Activated CD8-positive, alpha-beta T cell treated with anti-CD3 and anti-CD28 coated beads, Interleukin-2, amount 10 ng/mL, durations not matched to agents 7 days and 5 days (primary cell): ENCODE measurements at places on chromosomes 16 and 17. TPM values are rescaled to one million over a fixed set of nuclear protein-coding genes. Genes with fewer than 3 reads are reported as not detected.

Gene TMEM88
- 1.2 TPM for total RNA-seq

GRCh38 chr17:57975044-57975443 lies 13.0 kb downstream of the VEZF1 start:
- peaks cover 47% of the 10 kb centered on the region for H3K36me3 ChIP-seq
- H3K27ac ChIP-seq: no peak overlapping the region
- no peaks in the 10 kb centered on the region for H3K27me3 ChIP-seq
- DNase-seq: no peak
- no peak overlapping the region for H3K4me3 ChIP-seq
- H3K4me1 ChIP-seq: no peaks in the 10 kb centered on the region

DNA sequence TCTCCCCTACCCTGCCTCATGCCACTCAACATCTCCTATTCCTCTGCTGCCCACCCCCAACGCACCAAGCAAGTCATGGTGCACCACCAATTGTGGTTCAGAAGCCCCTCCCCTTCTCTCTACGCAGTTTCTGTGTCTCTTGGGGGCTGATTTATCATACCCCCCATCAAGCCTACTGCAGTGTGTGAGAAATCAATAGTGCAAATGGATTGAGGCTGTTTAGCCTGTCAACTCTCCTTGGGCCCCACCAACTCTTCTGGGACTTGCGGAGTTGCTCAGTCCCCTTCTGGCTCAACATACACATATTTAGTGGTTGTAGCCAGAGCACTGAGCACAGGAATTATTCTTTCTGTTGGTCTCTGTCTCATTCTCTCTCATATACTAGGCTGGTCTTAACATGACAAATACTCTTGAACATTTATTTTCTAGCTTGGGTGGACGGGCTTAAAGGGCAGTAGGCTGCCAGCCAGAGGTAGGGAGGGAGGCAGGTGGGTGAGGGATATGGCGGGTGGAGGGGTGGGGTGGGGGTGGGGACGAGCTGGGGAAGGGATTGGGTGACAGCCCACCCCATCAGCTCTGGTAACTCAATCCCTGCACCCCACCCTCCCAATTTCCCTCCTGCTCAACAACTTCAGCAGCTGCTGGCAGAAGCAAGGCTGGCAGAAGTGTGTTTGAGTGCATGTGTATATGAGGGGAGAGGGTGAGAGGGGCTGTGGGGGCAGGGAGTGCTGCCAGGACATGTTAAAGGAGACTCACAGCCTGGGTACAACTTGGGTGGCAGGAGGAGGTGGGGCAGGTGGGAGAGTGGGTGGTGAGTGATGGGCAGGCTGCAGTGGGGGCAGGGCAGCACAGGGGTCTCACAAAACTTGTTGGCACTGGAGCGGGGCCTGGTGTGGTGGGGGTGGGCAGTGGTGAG lies 4.9 kb downstream of the RARA start:
- DNase-seq: no peak
- no peaks in the 10 kb centered on the region for H3K27me3 ChIP-seq
- H3K4me3 ChIP-seq: no peak overlapping the region
- H3K27ac ChIP-seq: peak overlapping the region; percentile 64

Gene HEATR9
- total RNA-seq: 1.1 TPM

DNA sequence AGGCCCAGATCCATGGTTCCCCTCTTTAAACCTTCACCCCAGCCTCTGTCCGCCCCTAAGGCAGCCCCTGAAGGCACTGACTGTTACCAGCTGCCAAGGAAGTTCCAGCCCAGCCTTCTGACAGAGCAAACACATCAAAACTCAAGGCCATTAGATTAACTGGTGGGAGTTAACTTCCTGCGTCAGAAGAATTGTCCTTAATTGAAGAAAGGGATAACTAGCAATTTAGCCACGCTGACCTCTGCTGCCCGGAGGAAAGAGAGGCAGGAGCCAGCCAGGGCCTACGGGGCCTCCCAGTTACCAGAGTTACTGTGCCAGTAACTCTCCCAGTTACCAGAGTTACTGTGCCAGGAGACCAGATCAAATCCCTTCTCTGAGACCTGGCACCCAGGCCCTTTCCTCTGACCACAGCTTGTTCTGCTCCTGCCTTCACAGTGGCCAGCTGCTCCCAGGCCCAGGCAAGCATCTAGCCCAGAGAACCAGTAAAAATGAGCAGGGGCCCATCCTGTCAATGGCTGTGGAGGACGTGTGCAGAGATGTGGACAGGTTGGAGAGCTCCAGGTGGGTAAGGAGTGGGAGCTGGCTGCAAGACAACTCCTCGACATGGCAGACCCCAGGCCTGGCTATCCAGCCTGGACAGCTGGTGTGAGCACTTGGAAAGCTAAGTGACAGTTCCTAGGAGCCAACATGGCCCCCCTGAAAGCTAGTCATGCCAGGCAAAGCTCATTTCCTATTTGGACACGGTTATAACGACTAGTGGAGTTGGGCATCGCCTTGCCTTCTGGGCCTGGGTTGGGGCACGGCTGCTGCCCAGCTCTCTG lies 2.8 kb upstream of the PITPNM3 start:
- no peak overlapping the region for H3K27ac ChIP-seq
- H3K27me3 ChIP-seq: peaks cover 39% of the 10 kb centered on the region
- no peaks in the 10 kb centered on the region for H3K36me3 ChIP-seq

DNA sequence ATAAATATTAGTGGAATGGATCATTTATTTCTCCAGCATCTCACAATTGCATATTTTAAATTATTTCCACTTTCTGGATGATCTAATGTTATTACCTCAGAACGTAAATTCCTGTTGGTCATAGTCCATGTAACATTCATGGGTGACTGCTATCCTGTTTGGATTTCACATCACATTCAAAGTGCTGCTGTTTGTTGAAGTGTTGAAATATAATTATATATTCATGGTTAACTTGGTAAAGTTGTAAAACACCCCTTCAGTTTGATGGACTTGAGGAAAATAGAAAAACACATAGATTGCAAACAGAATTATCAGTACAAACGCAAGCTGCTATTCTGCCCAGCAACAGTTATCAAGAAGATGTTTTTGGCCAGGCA lies 59.6 kb downstream of the TANGO6 start:
- no peak for DNase-seq
- H3K27me3 ChIP-seq: no peaks in the 10 kb centered on the region
- no peak overlapping the region for H3K27ac ChIP-seq
- H3K36me3 ChIP-seq: peaks cover 4% of the 10 kb centered on the region
- no peaks in the 10 kb centered on the region for H3K4me1 ChIP-seq
- H3K4me3 ChIP-seq: no peak overlapping the region

DNA sequence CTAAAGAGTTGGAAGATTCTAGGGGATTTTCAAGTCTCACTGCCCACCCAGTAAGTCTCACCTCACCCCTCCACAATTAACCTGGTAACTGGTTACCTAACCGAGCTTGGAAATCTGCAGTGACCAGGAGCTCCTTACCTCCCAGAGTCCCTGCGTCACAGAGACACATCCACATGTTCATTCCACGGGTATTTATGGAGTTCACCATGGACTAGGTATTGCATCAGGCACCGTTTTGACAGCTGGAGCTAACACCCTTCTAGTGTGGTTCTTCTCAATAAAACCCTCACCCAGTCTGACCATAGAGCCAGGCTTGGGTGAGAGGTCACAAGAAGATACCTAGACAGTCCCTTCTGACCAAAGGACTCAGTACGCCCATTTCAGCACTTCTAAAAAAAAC lies 2.1 kb downstream of the CES5A start:
- no peaks in the 10 kb centered on the region for H3K4me1 ChIP-seq
- H3K27me3 ChIP-seq: no peaks in the 10 kb centered on the region
- no peak overlapping the region for H3K4me3 ChIP-seq
- no peak for DNase-seq

GRCh38 chr17:57985675-57985974 lies 2.4 kb downstream of the VEZF1 start:
- no peak for DNase-seq
- H3K4me3 ChIP-seq: peak overlapping the region; percentile 38
- H3K27me3 ChIP-seq: no peaks in the 10 kb centered on the region

Gene SMIM22
- total RNA-seq: not detected

- H3K4me3 ChIP-seq: no peak overlapping the region
- no peak for DNase-seq
- H3K36me3 ChIP-seq: no peaks in the 10 kb centered on the region
- H3K4me1 ChIP-seq: peaks cover 12% of the 10 kb centered on the region
- H3K27me3 ChIP-seq: no peaks in the 10 kb centered on the region
- H3K27ac ChIP-seq: no peak overlapping the region
These were observed 4.4 kb downstream of the UBALD1 start for GRCh38 chr16:4610011-4611005.

GRCh38 chr16:17277981-17278381 lies 192.8 kb downstream of the XYLT1 start:
- DNase-seq: no peak
- H3K27ac ChIP-seq: no peak overlapping the region
- no peak overlapping the region for H3K4me3 ChIP-seq
- no peaks in the 10 kb centered on the region for H3K27me3 ChIP-seq
- H3K36me3 ChIP-seq: peaks cover 10% of the 10 kb centered on the region

- peak overlapping the region; percentile 61 for H3K27ac ChIP-seq
- DNase-seq: no peak
- H3K36me3 ChIP-seq: peaks cover 73% of the 10 kb centered on the region
These were observed 45.2 kb downstream of the XPO6 start for GRCh38 chr16:28166394-28167208.

Gene KRT16
- total RNA-seq: not detected

Gene G6PC3
- 19.7 TPM for total RNA-seq

GRCh38 chr16:20675488-20676267 lies 21.8 kb downstream of the ACSM1 start:
- DNase-seq: peak; percentile 49
- H3K36me3 ChIP-seq: no peaks in the 10 kb centered on the region
- peak overlapping the region; percentile 79 for H3K27ac ChIP-seq
- H3K4me1 ChIP-seq: peaks cover 23% of the 10 kb centered on the region
- H3K27me3 ChIP-seq: no peaks in the 10 kb centered on the region
- peak overlapping the region; percentile 76 for H3K4me3 ChIP-seq

Gene AXIN2
- total RNA-seq: 4.7 TPM

Gene KRTAP3-2
- total RNA-seq: not detected

DNA sequence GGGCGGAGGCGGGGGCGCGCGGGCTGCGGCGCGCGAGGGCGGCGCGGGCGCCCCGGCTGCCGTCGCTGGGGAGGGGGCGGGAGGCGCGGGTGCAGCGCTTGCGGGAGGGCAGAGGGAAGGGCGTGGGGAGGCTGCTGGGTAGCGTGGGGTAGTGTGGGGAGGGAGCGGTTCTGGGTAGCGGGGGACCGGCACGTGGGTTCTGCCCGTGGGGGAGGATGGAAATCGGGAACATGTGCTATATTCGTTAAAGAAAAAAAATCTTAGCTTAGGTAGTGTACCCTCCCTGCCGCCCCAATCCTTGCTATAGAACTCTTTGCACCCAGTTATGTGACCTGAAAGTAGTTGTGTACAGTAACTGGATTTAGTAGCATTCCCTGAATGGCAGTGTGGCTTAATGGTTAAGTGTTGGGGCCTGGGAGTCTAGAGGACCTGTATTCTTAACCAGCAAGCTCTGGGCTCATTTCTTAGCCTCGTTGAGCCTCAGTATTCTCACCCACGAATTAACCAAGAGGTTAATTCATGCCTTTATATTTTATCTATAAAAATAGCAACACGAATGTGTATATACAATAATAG lies 646 bp downstream of the RABEP1 start:
- peak overlapping the region; percentile 87 for H3K4me3 ChIP-seq
- DNase-seq: peak; percentile 47
- peaks cover 11% of the 10 kb centered on the region for H3K36me3 ChIP-seq
- H3K4me1 ChIP-seq: peaks cover 24% of the 10 kb centered on the region

Gene CNGB1
- total RNA-seq: not detected

- no peaks in the 10 kb centered on the region for H3K36me3 ChIP-seq
- H3K4me3 ChIP-seq: no peak overlapping the region
- DNase-seq: no peak
- H3K27me3 ChIP-seq: no peaks in the 10 kb centered on the region
- no peaks in the 10 kb centered on the region for H3K4me1 ChIP-seq
- no peak overlapping the region for H3K27ac ChIP-seq
These were observed 50.2 kb downstream of the TBC1D16 start for GRCh38 chr17:79985361-79985942.

GRCh38 chr17:70086516-70086915 lies 11.5 kb downstream of the KCNJ16 start:
- H3K36me3 ChIP-seq: no peaks in the 10 kb centered on the region
- no peak overlapping the region for H3K4me3 ChIP-seq
- H3K27me3 ChIP-seq: no peaks in the 10 kb centered on the region
- H3K4me1 ChIP-seq: no peaks in the 10 kb centered on the region

GRCh38 chr16:80449392-80449791 lies 91.4 kb upstream of the DYNLRB2 start:
- no peaks in the 10 kb centered on the region for H3K36me3 ChIP-seq
- no peaks in the 10 kb centered on the region for H3K27me3 ChIP-seq
- H3K4me3 ChIP-seq: no peak overlapping the region
- no peak for DNase-seq
- H3K4me1 ChIP-seq: no peaks in the 10 kb centered on the region

Gene SMIM5
- total RNA-seq: not detected

- peaks cover 11% of the 10 kb centered on the region for H3K27me3 ChIP-seq
- peak overlapping the region; percentile 96 for H3K27ac ChIP-seq
- no peak for DNase-seq
- peaks cover 67% of the 10 kb centered on the region for H3K4me1 ChIP-seq
These were observed 1.9 kb downstream of the ACSF3 start for GRCh38 chr16:89095491-89095951.

Gene TPSG1
- total RNA-seq: not detected
